ENCODE measurements at places on chromosomes 13 and 19.

DNA sequence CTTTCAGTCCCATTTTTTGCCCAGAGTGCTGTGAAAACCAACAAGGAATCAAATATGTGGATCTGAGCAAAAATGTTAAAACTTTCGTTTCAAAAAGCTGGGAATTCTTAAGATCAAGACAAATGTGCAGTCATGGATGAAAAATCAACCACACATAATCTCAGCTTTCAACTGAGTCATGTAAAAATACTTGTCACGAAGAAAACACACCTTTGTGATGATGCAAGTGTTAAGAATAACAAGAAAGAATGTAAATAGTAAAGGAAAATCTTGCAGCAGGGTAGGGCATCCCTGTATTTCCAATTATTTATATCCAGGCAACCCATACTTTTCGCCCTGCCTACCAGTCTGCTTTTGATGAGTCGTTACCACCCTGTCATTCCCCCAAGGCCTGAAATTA is 27.4 kb upstream of the DCLK1 start:
- DNase-seq, result no peak

GRCh38 chr19:42129399-42130253 is 2.6 kb downstream of the POU2F2 start:
- DNase-seq, result no peak

- no peak for DNase-seq
These were observed 42.8 kb upstream of the NPAS1 start for GRCh38 chr19:46976845-46977320.

DNA sequence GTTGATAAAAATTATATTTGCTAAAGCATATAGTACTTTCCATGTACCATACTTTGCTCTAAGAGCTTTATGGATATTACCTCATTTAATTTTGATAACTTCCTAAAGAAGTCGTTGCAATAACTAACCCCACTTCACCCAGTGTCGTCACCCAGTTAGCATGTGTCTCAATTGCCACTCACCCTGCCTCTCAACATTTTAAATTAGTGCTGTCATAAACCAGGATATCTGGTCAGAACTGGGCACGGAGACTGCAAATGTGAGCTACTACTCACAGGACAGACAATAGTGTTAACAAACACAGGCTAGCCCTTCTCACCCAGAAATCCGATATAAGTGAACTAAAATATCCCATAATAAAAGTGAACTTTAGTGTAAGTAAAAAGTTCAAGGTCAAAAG is 430.6 kb downstream of the KLF12 start:
- no peak for DNase-seq

- DNase-seq, result no peak
These were observed 33.0 kb downstream of the CYSLTR2 start for GRCh38 chr13:48686636-48687210.

- DNase-seq, result peak; percentile 10
These were observed 232.5 kb downstream of the SLC7A1 start for GRCh38 chr13:29362849-29363604.

GRCh38 chr13:25181597-25181996 is 9.5 kb upstream of the AMER2 start:
- no peak for DNase-seq

DNA sequence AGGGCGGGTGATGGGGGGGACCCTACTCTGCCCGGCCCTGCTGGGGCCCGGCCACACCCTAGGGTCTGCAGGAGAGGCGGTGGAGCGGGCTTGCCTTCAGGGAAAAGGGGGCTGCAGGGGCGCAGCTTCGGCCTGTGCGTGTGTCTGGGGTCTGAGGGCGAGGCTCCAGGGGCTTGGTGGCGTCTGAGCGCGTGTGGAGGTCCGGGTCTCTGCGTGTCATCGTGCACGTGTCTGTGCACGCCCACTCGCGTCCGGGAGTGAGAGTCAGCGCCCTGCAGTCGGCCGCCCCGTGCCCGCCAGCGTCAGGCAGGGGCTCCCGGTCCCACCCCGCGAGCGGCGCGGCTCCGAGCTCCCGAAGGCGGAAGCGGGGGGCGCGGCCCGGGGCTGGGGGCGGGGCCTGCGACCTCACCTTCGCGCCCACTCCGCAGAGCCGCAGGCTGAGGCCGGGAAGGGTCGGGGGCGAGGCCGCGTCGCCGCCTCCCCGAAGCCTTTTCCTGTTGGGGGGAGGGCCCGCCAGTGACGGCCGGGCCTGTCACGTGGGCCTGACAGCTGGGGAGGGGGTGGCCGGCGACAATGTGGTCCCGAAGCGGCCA is at the start of gene ARHGAP45:
Gene ARHGAP45 (plus strand): TSS at position 420 of the 593 bp plus-strand sequence. CDS start 239 bp downstream, outside the sequence.
- DNase-seq, result peak; percentile 86

DNA sequence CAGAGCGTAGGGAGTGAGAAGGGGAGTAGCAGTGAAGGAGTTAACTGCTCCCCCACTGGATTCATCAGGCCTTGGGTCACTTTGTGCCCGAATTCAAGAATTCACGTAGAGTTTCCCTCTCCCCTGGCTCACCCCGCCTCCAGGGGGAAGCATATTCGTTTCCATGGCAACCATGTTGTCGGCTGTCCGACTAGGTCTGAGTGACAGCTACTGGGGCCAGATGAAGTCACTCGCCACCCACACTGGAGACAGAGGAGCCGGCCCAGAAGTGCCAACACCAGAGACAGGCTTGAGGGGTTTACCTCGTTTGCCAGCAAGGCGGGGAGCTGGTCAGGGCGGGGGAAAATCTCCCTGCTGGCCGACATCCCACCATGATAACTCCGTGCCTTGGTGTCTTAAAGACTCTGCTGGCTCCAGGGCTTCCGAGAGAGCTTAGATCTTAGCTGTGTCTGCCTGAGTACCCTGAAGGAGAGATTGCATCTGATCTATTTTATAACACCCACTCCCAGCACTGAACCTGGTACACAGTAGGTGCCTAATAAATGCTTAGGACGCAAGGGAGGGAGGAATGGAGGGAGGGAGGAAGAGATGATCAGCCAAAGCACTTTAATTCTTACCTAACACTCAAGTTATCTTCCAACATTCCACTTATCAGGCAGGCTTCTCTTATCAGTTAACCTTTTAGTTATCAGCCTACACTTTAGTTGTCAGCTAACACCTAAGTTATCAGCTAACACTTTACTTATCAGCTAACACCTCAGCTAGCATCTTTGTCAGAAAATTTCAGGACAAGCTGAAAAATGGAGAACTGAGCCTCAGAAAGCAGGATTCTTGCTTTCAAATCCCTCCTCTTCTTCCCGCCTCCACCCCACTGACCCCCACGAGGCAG is 57.2 kb upstream of the ZNRF4 start:
- no peak for DNase-seq

DNA sequence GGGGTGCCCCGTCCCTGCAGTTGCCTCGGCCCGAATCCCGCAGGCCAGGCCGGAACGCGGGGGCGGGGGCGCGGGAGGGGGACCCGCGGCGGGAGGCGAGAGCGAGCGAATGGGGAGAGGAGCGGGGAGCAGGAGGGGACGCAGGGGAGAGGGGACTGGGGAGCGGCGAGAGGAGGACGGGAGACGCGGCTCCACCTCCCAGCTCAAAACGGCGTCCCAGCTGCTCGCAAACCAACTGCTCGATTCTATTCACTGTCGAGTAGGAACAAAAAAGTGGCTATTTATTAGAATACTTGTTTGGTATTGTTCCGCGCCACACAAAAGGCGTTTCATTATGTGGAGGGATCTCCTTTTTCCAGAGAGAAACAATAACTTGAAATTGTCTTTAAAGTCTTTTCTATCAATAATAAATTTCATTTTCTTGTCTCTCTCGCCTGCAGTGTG is 10.6 kb upstream of the SOX1 start:
- no peak for DNase-seq

DNA sequence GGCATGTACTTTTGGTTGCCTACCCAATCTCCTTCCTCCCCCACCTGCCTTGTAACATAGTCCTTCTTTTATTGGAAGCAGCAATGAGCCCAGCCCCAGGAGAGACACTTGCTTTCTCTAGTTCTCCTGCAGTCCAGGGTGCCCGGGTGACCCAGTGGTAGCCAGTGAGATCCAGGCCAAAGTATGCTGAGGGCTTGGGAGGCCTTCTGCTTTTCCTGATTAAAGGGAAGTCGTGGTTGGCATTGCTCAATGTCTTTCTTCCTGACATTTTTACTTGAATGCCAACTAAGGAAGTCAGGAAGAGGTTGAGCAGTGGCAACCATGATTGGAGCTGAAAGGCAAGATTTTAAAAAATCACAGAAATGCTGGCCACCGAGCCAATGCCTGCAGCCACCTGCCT is 25.7 kb downstream of the CNMD start:
- no peak for DNase-seq
